ENCODE measurements at places on chromosomes 5 and 9.

GRCh38 chr9:11805969-11806368, 887.2 kb upstream of the TYRP1 start:
- no peaks in the 10 kb centered on the region for H3K27me3 ChIP-seq
- no peak overlapping the region for H3K4me3 ChIP-seq
- H3K27ac ChIP-seq, result no peak overlapping the region
- H3K36me3 ChIP-seq, result no peaks in the 10 kb centered on the region
- DNase-seq, result no peak
- H3K4me1 ChIP-seq, result no peaks in the 10 kb centered on the region

GRCh38 chr5:95439801-95440493, 48.8 kb downstream of the FAM81B start:
- no peaks in the 10 kb centered on the region for H3K36me3 ChIP-seq
- no peak for DNase-seq
- no peaks in the 10 kb centered on the region for H3K4me1 ChIP-seq

- H3K27ac ChIP-seq, result no peak overlapping the region
- peaks cover 6% of the 10 kb centered on the region for H3K27me3 ChIP-seq
- H3K4me3 ChIP-seq, result no peak overlapping the region
- H3K36me3 ChIP-seq, result no peaks in the 10 kb centered on the region
- DNase-seq, result no peak
- H3K4me1 ChIP-seq, result no peaks in the 10 kb centered on the region
Observed at GRCh38 chr9:116336133-116336862, 182.7 kb downstream of the PAPPA start.

DNA sequence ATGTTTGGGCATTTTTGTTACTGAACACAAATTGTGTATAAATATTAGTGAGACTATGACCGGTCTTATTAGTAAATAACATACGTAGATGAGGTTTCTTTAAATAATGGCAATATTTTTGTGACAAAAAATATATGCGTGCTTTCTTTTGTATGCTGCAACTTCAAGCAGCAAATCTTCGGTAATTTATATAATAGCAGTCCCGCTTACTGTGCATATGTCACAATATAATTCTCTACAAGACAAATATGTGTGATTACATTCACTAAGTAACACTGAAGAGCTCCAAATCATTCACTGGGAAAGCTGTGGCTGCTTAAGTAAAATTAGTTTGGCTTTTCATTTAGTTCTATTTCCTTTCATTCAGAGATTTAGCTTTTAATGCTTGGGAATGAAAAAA, 376.0 kb downstream of the CYLC2 start:
- no peak overlapping the region for H3K4me3 ChIP-seq
- no peaks in the 10 kb centered on the region for H3K36me3 ChIP-seq
- H3K4me1 ChIP-seq, result no peaks in the 10 kb centered on the region
- H3K27ac ChIP-seq, result no peak overlapping the region
- H3K27me3 ChIP-seq, result no peaks in the 10 kb centered on the region

DNA sequence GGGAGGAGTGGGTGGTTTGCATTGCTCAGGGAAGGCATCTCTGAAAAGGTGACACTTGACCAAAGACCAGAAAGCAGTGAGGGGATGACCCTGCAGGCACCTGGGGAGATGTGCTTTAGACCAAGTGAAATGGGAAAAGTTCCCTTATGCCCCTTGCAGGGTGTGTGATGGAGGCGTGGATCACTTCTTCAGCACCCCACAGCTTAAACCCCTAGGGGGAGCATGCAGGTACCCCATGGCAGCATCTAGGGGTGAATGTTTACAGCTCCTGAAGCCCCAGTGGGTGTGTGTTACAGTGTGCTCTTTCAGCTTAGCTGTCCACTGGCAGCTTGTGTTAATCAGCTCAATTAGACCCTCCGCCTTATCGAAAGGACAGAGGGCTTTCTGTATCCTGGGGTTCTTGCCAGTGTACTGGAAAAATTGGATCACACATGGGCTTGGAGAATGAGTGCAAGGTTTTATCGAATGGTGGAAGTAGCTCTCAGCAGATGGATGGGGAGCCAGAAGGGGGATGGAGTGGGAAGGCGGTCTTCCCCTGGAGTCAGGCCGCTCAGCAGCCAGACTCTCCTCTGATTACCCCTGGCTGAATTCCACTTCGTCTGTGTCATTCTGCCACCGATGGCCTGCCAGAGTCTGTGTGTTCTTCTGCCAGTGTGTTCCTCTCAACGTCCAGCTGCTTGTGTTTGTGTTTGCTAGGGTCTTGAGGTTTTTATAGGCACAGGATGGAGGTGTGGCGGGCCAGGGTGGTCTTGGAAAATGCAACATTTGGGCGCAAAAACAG, 6.3 kb downstream of the BHMT2 start:
- no peak for DNase-seq
- peaks cover 6% of the 10 kb centered on the region for H3K4me1 ChIP-seq
- peaks cover 15% of the 10 kb centered on the region for H3K27me3 ChIP-seq

DNA sequence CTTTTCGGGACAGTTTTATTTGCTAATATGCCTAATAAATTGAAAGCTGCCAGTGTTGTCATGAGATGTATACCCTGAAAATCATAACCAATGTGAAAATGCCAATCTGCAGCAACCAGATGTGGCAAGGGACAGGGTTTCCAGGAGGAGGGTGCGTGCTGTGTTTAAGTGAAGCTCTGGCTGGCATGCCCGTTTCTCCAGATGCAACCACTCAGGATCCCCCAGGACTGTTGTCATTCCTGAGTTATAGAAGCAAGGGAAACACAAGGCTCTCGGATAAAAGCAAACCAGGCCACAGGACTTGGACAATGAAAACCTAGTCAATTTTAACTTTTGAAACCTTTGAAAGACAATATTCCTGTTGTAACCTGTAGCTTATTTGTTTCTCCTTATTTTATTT, 360.2 kb downstream of the SLIT3 start:
- no peak for DNase-seq
- H3K4me1 ChIP-seq, result peaks cover 2% of the 10 kb centered on the region
- H3K36me3 ChIP-seq, result no peaks in the 10 kb centered on the region
- H3K27ac ChIP-seq, result no peak overlapping the region
- H3K27me3 ChIP-seq, result peaks cover 5% of the 10 kb centered on the region

DNA sequence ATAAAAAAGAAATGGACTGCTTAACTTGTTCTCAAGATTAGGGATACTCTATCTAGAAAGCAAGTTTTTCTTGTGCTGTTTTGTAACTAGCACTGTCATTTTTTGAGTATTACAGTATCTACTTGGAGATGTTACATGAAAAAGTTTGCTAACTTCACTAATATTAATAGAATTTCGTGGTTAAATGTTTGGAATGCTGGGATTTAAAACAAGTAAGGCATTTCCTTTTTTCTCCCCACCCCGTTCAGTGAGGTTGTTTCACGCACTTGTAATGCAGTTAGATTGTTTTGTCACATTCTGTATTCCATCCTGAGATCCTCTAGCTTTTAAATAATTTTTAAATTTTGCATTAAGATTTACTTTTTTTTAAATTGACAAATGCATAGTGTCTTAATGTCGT, 20.0 kb upstream of the TEK start:
- no peak for DNase-seq
- no peaks in the 10 kb centered on the region for H3K36me3 ChIP-seq
- peaks cover 5% of the 10 kb centered on the region for H3K27me3 ChIP-seq
- H3K27ac ChIP-seq, result no peak overlapping the region
- H3K4me1 ChIP-seq, result peaks cover 2% of the 10 kb centered on the region
- no peak overlapping the region for H3K4me3 ChIP-seq

- DNase-seq, result no peak
- no peak overlapping the region for H3K27ac ChIP-seq
- H3K27me3 ChIP-seq, result no peaks in the 10 kb centered on the region
- no peaks in the 10 kb centered on the region for H3K4me1 ChIP-seq
- H3K4me3 ChIP-seq, result no peak overlapping the region
Observed at GRCh38 chr5:147359101-147359500, 124.3 kb downstream of the STK32A start.

DNA sequence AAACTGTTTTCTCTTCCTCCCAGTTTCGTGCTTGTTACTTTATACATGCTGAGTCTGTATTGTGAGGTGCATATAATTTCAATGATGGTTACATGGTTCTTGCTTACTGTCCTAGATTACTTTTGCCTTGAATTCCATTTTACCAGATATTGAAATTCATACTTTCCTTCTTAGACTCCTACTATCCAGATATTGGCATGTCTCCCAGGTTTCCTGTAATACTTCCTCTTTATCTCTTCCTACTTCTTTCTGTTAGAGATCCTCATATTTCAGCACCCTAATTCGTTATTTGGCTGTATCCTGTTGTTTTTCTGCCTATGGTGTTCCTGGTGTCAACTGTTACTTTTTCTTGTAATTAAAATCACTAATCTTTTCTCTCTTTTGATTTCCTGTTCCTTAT, 522.1 kb downstream of the CCDC171 start:
- H3K36me3 ChIP-seq, result no peaks in the 10 kb centered on the region
- DNase-seq, result no peak
- no peak overlapping the region for H3K27ac ChIP-seq
- H3K27me3 ChIP-seq, result no peaks in the 10 kb centered on the region
- no peaks in the 10 kb centered on the region for H3K4me1 ChIP-seq

GRCh38 chr5:181173420-181174342, 26.3 kb downstream of the OR2V2 start:
- peaks cover 51% of the 10 kb centered on the region for H3K27me3 ChIP-seq
- peaks cover 3% of the 10 kb centered on the region for H3K36me3 ChIP-seq
- peak overlapping the region; percentile 82 for H3K4me3 ChIP-seq
- H3K27ac ChIP-seq, result peak overlapping the region; percentile 87
- DNase-seq, result peak; percentile 73

GRCh38 chr5:141957367-141957996, 520 bp downstream of the PCDH12 start:
- no peak for DNase-seq
- H3K27me3 ChIP-seq, result no peaks in the 10 kb centered on the region
- peak overlapping the region; percentile 81 for H3K27ac ChIP-seq
- no peaks in the 10 kb centered on the region for H3K36me3 ChIP-seq
- H3K4me3 ChIP-seq, result peak overlapping the region; percentile 77

DNA sequence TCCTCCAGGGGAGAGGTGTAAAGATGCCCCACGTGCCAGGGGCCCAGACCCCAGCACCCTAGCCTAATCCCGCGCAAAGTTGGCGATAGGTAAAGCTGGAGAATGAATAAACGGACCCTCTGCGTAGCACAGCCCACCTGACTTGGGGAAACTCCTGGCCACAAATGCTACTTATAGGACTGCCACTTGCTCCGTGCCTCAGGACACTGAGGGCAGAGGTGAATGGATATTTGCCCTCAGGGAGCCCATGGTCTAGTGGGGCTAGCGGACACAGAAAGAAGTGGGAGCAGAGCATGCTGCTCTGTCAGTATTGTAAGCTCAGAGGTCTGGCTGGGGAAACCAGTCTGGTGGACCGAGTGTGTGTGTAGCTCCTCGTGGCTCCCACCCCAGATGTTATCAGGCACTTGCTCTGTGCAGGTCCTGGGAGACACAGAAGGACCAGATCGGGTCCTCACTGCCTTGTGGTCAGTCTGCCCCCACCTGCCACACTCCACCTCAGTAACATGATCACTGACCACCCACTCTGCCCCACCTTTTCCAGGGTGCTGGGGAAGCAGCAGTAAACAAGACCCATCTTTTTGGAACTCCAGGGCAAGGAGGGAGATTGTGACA, 841 bp downstream of the GRK6 start:
- peak overlapping the region; percentile 87 for H3K27ac ChIP-seq
- H3K36me3 ChIP-seq, result peaks cover 32% of the 10 kb centered on the region
- DNase-seq, result no peak
- peaks cover 3% of the 10 kb centered on the region for H3K27me3 ChIP-seq
- peaks cover 63% of the 10 kb centered on the region for H3K4me1 ChIP-seq

- H3K27ac ChIP-seq, result no peak overlapping the region
- H3K36me3 ChIP-seq, result no peaks in the 10 kb centered on the region
- no peaks in the 10 kb centered on the region for H3K4me1 ChIP-seq
- no peaks in the 10 kb centered on the region for H3K27me3 ChIP-seq
Observed at GRCh38 chr5:159230657-159231056, 21.3 kb upstream of the RNF145 start.

GRCh38 chr5:113151641-113152379, 175.2 kb downstream of the DCP2 start:
- H3K36me3 ChIP-seq, result no peaks in the 10 kb centered on the region
- H3K4me3 ChIP-seq, result no peak overlapping the region
- peaks cover 9% of the 10 kb centered on the region for H3K4me1 ChIP-seq
- no peaks in the 10 kb centered on the region for H3K27me3 ChIP-seq

DNA sequence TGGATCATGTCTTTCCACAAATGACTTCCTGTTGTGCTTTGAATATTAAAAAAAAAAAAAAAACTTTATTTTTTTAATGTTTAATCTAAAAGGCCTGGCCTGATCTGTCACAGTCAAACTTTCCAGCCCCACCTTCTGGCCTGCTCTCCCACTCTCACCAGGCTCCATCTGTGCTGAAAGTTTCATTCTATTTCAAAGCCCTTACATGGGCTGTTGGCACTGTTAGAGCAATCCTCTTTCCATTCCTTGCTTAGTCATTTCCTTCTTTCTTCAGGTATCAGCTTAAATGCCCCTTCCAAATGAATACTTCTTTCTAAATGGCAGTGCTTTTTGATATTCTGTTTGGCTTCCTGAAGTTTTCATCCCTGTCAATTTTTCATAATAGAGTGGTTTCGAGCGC, 1104.8 kb upstream of the C9orf72 start:
- no peak overlapping the region for H3K27ac ChIP-seq
- DNase-seq, result no peak
- H3K27me3 ChIP-seq, result no peaks in the 10 kb centered on the region
- H3K36me3 ChIP-seq, result no peaks in the 10 kb centered on the region
- no peak overlapping the region for H3K4me3 ChIP-seq

DNA sequence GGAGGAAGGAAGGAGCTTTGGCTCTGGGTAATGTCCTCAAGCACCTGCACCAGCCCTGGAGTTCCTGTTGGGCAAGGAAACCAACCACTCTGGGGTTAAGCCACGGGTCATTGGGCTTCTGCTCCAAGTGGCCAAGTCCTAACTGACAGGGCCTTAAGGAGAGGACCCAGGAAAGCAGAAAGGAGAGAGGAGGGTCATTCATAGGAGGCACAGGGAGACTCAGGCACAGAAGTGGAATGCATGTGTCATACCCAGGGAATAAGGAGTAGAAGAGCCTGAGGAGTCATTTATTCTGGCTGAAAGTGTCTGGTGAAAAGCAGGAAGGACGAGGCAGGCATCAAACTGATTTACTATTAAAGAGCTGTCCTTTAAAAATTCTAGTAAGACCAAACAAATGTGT, 129.2 kb downstream of the DMRT2 start:
- DNase-seq, result no peak
- H3K27ac ChIP-seq, result no peak overlapping the region
- H3K27me3 ChIP-seq, result no peaks in the 10 kb centered on the region

DNA sequence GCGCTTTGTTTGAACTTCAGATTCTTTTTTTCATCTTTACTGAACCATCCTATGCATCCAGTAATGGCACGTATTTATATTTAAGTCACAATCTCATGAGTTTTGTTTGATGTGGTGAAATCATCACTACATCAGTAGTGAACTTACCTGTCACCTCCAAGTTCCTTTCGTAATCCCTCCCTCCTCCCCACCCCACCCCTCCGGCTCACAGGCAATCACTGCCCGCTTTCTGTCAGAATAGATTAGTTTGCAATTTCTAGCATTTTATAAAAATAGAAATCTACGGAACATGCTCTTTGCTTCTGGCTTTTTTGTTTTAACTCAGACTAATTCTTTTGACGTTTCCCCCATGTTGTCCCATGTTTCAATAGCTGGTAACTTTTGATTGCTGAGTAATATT, 305.4 kb upstream of the IRX4 start:
- H3K4me1 ChIP-seq, result no peaks in the 10 kb centered on the region
- H3K27me3 ChIP-seq, result peaks cover 3% of the 10 kb centered on the region
- H3K4me3 ChIP-seq, result no peak overlapping the region
- no peak overlapping the region for H3K27ac ChIP-seq
- no peak for DNase-seq

Data from activated naive CD8-positive, alpha-beta T cell treated with anti-CD3 and anti-CD28 coated beads, Interleukin-2, amount 50 U/mL, for 24 hours (primary cell).